ENCODE measurements at places on chromosomes 16 and 17. TPM values are rescaled to one million over a fixed set of nuclear protein-coding genes. Genes with fewer than 3 reads are reported as not detected.

DNA sequence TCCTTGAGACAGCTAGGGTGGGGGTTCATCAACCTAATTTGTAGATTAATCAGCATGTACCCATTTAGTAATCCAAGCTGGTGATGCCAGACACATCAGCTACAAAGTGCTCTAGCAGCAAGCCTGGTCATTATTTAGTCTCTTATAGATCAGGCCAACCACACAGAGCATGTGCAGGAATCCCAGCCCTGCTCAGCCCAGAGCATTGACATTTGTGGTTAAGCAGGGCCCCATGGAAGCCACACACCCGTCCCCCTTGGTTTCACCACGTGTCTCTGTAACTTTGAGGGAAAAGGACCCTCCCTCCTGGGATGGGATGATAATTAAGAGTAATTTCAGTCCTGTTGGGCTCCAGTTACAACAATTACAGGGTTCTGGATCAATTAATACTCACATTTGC, 268.8 kb upstream of the RPL38 start:
- DNase-seq, result no peak
- H3K4me1 ChIP-seq, result no peaks in the 10 kb centered on the region
- H3K36me3 ChIP-seq, result no peaks in the 10 kb centered on the region
- H3K4me3 ChIP-seq, result no peak overlapping the region

DNA sequence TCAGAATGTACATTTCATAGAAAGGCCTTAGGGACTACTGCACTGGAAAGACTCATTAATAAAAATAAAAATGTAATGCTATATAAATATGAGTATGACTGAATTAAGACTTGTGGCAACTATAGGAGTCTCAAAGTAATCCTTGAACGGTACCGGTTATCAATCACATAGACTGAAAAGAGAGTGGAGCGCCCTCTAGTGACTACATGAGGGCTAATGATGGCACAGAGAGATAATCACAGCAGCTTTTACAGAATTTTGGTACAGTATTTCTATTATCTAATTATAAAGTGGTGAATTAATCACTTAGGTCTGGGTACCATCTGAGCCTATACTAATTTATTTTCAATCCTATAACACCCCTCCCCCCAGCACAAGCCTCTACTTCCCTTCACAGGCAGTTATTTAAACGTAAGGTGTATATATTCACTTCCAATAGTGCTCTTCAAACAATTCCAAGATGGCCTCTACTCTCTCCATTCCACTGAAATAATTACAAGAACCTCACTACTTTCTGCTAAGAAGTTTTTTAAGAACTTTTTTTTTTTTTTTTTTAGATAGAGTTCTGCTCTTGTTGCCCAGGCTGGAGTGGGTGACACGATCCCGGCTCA, 40.7 kb upstream of the ANKFY1 start:
- no peak overlapping the region for H3K27ac ChIP-seq
- H3K27me3 ChIP-seq, result no peaks in the 10 kb centered on the region
- DNase-seq, result peak; percentile 42

DNA sequence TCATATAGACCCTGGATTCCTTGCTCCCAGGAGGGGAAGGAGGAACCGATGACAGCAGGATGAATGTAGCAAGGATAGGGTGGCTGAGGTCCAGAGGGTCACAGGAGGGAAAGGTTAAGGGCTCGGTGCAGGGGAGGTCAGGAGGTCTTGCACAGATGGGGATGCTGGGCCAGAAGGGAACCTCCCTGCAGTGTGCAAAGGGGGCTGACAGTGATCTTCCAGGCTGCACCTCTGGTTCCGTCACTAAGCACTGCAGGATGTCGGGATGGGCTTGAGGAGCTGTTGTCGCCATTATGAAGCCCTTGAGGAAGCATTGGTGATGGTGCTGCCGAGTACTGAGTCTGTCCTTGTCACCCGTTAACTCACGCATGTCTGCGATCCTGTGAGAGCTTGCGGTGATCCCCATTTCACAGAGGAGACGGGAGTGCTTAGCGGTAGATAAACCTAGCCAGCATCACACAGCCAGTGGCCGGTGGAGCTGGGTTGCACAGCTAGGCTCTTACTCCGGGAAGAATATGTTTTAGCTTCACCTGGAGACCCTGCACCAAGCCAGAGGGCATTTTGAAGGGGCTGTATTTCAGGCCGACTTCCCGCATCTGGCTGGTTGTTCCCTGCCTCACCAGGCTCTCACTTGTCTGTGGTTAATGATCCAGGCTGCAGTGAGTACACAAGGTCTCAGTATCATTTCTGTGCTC, 120.4 kb downstream of the SNX29 start:
- DNase-seq, result no peak
- no peaks in the 10 kb centered on the region for H3K36me3 ChIP-seq
- no peaks in the 10 kb centered on the region for H3K27me3 ChIP-seq
- peaks cover 5% of the 10 kb centered on the region for H3K4me1 ChIP-seq
- peak overlapping the region; percentile 7 for H3K27ac ChIP-seq
- no peak overlapping the region for H3K4me3 ChIP-seq

DNA sequence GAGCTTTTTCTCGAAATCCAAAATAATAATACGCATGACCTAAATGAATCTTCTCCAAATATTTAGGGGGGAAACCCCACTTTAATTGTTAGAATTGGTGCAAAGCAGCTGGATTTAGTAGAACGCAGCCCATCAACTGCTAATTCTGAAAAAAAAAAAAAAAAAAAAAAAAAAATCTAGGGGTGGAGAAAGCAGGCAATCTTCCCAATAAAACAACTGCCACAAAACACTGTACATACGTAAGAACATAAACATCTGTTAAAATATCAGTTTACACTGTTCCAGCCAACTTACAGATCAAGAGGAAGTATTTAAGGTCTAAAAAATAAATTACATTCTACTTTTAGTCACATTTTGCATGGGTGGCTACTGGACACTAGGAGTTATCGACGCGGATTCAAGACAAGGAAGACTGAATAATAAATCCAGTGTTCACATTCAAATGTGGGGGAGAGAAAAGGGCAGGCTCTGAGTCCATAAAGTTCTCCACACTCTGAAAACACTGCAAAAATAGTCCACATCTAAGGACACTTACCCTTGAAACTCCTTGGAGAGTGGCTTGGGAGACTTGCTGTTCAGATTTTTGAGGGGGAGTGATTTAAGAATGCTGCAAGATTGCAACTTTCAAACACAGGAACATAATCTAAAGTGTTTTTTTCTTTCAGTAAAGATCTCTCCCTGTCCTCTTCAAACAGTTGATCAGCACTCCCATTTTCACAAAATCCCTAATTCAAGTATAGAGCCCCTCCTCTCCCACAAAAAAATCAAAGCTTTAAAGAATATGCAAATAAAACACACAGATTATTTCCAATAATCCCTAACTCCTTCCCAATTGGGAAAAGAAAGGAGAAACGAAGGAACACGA, 1.3 kb downstream of the APPBP2 start:
- H3K36me3 ChIP-seq, result no peaks in the 10 kb centered on the region
- peak overlapping the region; percentile 84 for H3K4me3 ChIP-seq
- DNase-seq, result no peak
- H3K27ac ChIP-seq, result peak overlapping the region; percentile 99

DNA sequence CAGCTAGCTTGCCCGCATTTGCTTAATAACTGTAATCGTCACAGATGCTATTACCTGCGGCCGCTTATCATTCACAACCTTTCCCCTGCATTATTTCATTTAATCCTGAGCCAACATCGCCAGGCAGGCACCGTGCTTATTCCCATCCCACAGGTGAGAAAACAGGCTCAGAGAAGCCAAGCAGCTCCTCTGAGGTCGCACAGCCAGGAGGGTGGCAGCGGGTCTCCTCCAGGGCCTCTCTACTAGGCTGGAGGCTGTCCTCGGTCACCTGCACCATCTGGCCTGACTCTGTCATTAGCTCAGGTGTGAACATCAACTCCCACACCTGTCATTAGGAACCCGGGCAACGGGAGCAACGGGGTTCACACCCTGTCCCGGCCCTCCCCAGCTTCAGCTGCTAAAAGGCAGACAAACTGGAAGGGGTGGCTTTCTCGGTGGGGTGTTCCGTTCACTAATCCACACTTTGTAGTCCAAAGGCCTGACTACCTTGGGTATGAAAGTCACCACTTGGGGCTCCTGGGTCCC, 3.0 kb downstream of the PPL start:
- peaks cover 42% of the 10 kb centered on the region for H3K4me1 ChIP-seq
- no peak overlapping the region for H3K4me3 ChIP-seq
- no peaks in the 10 kb centered on the region for H3K27me3 ChIP-seq
- no peak for DNase-seq

DNA sequence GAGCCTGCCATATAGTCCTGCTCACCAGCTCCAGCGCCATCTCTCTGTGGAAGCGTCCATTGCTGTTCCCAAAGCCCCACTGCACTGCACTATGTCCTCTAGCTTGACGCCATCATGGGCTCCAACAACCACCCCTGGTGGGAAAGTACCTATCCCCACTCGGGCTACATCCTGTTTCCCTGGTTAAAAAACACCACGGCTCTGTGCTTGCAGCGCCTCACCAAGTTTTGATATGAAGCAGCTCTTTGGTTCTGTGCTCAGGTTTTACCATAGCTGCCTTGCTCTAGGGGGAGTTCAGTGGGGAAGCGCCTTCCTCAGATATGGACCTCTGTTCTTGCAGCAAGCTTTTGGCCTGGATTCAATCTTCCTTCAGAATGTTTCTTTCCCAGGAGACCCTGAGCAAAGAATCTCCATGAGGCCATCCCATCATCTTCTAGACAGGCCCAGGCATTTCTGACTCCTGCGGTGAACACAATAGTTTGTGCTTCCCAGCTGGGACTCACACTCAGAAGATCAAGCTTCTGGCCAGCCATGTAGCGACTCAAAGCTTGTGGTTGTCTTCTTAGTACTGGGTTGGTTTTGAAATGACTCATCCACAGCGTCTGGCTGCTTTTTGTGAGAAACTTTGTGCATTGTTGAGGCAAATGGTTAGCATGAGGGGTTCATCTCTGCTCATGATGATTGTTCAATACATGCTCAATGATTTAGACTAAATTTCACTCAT, 39.5 kb downstream of the DYNLRB2 start:
- H3K36me3 ChIP-seq, result no peaks in the 10 kb centered on the region
- peaks cover 12% of the 10 kb centered on the region for H3K4me1 ChIP-seq
- H3K27ac ChIP-seq, result no peak overlapping the region
- no peak for DNase-seq
- H3K27me3 ChIP-seq, result no peaks in the 10 kb centered on the region

DNA sequence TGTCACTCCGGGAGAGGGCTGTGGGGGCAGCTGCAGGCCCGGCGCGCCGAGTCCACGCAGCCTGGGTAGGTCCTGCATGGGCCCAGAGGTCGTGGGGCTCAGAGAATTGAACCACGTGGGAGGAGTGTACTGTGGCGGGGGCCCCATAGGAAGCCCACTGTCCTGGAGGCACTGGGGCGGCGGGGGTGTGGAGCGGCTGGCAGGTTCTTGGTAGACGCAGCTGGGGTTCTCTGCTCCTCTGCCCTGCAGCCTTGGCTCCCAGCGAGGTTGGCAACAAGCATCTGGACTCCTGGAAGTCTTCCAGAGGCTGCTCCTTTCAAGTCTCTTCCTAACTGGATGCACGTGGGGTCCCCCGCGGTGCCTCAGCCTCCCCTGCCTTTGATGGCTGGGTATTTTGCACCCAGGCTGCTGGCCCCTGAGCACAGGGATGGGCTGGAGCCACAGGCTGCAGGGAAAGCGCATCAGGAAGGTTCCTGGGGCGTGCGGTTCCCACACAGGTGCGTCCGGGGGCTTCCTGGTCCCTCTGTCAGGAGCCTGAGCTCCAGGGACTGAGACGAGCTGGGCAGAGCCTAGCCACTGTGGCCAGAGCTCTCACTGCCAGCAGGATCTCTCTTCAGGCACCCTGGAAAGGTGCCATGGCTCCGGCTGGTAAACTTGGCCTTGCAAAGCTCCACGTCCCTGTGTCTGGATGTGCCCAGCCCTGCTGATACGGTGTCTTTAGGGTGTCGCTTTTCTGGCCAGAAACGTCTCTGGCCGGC, 9.3 kb downstream of the KCTD5 start:
- no peak overlapping the region for H3K4me3 ChIP-seq
- peaks cover 16% of the 10 kb centered on the region for H3K4me1 ChIP-seq
- DNase-seq, result peak; percentile 74
- H3K27ac ChIP-seq, result no peak overlapping the region
- H3K27me3 ChIP-seq, result no peaks in the 10 kb centered on the region
- no peaks in the 10 kb centered on the region for H3K36me3 ChIP-seq

DNA sequence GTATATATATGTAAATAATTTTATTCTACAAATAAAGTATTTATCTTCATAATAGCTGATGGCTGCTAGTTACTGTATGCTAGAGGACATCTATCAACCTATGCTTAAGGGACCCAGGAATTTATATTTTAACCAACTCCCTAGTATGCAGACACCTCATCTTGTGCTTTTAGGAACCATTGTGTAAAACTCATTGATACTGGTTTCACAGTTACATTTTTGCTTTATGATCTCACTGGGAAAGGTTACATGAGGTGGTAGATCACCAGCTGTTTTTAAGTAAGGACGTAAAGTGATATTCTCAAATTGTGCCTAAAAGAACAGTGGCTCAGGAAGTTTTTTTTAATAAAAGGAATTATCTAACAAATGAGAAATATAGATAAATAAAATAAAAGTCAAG, 56.4 kb downstream of the VMP1 start:
- no peak overlapping the region for H3K27ac ChIP-seq
- peaks cover 26% of the 10 kb centered on the region for H3K4me1 ChIP-seq
- H3K4me3 ChIP-seq, result no peak overlapping the region
- peaks cover 2% of the 10 kb centered on the region for H3K36me3 ChIP-seq
- H3K27me3 ChIP-seq, result no peaks in the 10 kb centered on the region

DNA sequence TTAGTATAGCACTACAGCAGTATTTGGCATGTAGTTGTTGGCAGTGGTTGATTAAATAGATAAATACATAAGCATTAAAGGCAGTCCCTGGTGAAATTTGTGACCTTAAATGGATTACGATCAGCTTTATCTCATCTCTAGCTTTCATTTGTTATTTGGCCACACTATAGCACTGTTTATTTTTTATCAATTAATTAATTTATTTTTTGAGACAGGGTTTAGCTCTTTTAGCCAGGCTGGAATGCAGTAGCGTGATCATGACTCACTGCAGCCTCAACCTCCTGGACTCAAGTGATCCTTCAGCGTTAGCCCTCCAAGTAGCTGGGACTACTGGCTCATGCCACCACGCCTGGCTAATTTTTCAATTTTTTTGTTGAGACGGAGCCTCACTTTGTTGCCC, 18.7 kb upstream of the ARHGAP17 start:
- H3K4me3 ChIP-seq, result no peak overlapping the region
- peaks cover 11% of the 10 kb centered on the region for H3K4me1 ChIP-seq
- no peaks in the 10 kb centered on the region for H3K36me3 ChIP-seq
- no peaks in the 10 kb centered on the region for H3K27me3 ChIP-seq
- H3K27ac ChIP-seq, result no peak overlapping the region
- no peak for DNase-seq

DNA sequence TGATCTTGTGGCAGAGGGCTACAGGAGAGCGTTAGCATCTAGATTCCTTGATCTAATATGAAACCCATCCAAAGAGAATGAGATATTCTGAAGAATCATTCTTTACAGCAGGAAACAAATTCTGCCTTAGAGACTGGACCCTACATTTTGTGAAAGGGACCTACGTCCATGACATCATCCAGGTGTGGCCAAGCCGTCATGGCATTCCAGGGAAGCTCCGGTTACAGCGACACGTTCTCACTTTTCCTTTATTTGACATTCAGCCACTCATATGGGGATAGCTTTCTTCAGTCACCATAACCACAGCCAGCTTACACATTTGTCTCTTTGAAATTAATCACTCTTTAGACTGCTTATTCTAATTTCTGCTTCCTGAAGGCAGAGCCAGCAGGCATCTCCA, 408.1 kb downstream of the XYLT1 start:
- H3K27me3 ChIP-seq, result no peaks in the 10 kb centered on the region
- H3K36me3 ChIP-seq, result no peaks in the 10 kb centered on the region
- H3K27ac ChIP-seq, result no peak overlapping the region
- no peak overlapping the region for H3K4me3 ChIP-seq
- no peaks in the 10 kb centered on the region for H3K4me1 ChIP-seq

Gene ALOX12B
- not detected for total RNA-seq

Gene ATXN2L
- total RNA-seq, result 129 TPM

Gene GUCY2D
- total RNA-seq, result not detected

Gene CX3CL1
- total RNA-seq, result 19.1 TPM

Gene TBC1D16
- 37.2 TPM for total RNA-seq

Gene TBC1D26
- not detected for total RNA-seq

All from body of pancreas (tissue), 4 donors.